Hippocampal formation (tissue), 2 donors: ENCODE measurements at places on chromosomes 6 and 20.

DNA sequence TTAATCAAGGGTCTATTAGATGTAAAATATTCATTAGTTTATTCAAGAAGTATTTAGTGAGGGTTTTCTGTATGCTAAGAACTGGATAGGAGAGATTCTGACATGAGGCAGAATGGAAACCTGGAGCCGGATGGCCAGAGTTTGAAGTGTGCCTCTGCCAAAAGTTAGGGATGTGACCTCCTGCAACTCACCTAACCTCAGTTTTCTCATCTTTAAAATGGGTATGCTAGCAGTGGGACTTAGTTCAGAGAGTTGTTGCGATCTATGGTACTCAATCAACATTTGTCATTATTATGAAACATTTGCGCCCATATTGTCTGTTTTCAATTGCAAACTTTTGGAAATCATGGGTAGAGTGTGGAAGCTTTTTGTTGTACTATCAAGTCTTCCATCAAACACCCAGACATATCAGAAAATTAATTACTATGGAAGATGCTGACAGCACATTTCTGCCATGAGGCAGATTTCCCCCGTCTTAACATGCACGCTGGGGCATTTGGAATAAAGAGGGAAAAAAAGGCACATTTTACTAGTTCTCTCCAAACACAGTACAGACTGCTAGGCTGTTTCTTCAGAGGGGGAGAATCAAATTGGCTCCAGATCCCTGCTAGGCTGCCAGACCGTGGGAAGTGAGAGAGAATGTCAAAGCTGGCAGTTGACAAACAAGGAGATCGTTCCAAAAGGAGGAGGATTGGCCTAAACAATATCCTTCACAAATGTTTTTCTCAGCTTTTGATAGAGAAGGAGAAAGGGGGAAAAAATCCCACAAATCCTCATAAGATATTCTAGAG, 205.3 kb upstream of the TSHZ2 start:
- DNase-seq, result no peak

DNA sequence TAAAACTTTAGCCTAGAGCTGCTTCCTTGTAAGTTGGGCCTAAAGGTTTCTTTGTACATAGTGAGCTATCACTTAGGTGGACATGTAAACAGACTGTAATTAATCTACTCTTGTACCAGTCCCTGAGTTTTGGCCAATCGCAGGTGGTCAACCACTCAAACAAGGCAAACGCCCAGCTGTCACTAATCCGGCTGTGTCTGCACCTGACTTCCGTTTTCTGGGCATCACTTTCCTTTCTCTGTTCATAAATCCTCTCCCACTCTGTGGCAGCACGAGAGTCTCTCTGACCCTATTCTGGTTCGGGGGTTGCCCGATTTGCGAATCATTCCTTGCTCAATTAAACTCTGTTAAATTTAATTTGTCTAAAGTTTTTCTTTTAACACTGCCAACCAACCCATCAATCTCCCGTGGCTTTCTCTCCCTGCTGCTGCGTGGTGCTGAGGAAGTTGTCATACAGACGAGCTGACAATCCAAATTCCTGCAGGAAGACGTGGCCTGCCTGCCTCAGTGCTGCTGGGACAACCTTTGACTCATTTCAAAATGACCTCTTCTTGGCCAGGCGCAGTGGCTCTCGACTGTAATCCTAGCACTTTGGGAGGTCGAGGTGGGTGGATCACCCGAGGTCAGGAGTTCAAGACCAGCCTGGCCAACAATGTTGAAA, 206.3 kb downstream of the QKI start:
- DNase-seq, result no peak

DNA sequence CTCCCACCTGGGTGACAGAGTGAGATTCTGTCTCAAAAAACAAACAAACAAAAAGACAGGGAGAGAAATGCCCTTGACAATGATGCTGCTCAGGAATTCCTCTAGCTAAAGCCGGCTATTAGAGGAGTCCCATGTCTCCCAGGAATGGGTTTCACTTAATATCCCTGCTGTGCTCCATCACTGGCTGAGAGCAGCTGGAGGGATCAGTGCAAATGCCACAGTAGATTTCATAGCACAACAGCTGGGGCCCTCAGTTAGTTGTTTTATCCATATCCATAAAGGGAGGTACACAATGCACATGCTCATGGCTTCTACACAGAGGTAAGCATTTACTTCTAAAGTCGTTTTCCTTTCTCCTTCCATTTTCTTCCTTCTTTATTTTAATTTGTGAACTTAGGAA, 742.0 kb upstream of the POU3F2 start:
- no peak for DNase-seq

GRCh38 chr20:24782301-24782700, 166.8 kb upstream of the CST7 start:
- no peak for DNase-seq

DNA sequence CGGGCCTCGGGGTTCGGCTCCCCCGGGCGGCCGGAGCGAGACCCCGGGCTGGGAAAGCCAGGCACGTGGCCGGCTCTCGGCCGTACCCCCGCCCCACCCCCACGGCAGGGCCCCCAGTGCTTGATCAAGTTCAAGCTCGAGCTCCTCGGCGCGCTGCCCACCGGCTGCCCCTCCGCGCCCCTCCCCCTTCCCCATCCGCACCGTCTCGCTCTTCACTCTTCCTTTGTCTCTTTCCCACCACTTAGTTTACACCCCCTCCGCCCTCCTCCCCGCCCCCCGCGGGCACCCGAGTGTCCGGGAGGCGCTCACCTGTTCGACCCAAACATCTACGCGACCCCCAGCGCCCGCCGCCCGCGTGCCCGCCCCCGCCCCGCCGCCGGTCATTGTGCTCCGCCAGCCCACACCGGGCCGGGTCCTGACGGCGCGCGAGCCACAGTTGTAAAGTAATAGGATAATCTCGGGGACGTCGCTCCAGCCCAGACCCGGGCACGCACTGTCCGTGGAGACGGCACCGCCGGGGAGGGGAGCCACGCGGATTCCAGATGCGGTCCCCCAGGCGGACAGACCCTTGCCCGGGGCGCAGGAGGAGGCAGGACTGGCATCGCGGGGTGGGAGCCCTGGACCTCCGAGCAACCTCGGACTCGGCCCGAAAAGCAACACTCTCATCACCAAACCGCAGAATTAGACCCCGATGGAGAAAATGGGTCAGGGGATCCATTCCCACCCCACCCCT, 100.7 kb downstream of the NOL4L start:
- DNase-seq, result no peak

DNA sequence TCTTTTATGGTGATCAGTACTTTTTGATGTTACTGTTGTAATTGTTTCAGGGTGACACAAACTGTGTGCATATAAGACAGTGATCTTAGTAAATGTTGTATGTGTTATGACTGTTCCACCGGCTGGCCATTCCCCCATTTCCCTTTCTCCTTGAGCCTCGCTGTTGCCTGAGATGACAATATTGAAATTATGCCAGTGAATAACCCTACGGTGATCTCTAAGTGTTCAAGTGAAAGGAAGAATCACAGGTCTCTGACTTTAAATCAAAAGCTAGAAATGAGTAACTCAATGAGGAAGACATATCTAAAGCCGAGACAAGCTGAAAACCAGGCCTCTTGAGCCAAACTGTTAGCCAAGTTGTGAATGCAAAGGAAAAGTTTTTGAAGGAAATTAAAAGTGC, 32.3 kb downstream of the TULP4 start:
- DNase-seq, result no peak

DNA sequence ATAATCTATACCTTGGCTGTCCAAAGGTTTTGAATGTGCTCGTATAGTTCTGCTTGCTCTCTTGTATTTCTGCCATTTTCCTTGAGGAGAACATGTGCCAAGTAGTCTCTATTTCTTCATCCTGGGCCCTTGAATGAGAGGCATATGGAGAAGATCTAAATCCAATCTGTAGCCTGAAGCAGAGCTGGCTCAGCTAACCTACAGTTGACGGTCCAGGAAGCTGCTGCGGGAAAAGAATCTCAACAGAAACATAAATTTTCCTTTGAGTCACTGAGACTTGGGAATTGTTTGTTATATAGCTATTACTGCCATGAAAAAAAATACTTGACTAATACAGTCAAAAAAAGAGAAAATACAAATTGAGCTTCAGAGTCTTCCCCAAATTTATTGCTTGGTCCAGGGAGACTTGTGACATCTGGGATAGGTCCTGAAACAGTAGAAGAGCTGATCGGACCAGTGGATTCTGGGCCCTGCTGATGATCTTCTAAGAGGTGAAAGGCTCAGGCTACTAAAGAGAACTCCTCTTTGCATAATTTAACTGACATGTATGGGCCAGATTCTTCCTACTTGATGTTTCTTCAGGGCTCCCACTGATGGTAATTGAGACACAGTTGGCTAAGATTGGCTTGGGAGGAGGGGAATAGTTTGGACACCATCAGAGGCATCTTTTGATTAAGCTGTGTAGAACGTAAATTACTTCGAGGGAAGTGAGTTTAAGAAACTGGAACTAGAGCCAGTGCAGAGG, 29.9 kb upstream of the PLCB4 start:
- no peak for DNase-seq

DNA sequence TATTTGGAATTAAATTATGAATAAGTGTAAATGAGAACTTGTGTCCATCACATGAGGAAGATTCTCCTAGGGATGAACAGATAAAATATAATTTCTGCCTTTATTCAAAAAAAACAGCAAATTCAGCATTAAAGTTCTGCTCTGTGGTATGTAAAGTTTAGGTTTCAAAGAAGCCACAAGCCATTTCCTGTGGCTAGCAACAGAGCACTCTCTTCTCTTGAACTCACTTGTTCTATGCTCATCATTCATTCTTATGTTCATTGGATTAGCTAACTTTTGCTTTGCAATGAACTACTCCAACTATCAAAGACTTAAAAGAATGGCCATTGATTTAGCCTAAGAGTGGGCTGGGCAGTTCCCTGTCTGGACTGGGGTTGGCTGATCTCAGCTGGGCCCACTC, 20.8 kb upstream of the SNRPB2 start:
- DNase-seq, result no peak

- no peak for DNase-seq
These were observed 541.7 kb upstream of the FLRT3 start for GRCh38 chr20:14879020-14879697.

- peak; percentile 77 for DNase-seq
These were observed 1.4 kb upstream of the MARCKS start for GRCh38 chr6:113855500-113856374.

DNA sequence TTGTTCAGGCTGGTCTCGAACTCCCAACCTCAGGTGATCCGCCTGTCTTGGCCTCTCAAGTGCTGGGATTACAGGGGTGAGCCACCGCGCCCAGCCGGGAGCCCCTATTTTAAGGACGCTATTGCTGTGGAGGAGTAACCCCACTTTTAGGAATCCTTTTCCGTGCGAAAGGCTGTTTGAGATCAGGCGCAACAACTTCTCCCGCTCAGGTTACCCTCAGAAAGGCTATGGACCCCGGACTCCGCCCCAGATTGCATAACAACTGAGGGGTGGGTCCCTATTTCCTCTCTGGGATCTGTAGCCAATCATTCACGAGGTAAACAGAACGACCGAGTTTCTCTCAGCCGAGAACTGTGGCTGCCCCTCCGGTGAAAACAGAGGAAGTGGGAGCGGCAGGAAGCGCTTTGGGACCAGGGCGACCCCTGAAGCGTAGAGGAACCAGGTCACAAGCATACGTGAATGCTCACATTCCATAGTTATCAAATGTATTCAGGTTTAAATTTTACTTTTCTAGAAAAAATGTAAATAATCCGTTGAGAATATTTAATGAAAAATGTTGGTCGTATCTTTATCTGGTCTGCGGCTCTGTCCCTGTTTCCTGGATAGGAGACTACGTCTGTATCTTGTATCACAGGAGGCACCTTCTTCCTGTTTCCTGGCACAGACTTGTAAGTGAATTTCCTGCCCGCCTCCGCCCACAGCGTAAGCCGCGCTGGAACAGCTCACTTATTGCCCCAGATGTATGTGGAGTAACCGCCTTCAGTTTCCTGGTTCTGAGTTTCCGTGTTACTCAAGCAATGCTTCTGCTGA, 26.8 kb downstream of the HLA-E start:
- DNase-seq, result peak; percentile 55

DNA sequence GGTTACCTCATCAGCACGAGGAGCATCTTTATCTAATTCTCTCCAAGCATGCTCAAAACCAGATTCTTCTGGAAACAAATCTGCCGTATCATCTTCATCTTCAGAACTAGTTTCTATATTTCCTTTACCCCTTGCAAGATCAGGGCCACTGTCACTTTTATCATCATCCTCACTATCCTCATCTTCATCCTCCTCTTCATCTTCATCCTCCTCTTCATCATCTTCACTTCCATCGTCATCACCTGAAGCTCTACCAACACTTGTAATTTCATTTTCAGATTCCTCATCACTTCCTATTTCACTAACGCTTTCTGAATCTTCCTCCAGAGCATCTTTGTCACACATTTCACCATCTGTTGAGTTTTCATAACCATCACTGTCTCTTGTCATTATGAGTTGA, 8.9 kb downstream of the ESF1 start:
- DNase-seq, result no peak

- no peak for DNase-seq
These were observed 101.5 kb downstream of the POPDC3 start for GRCh38 chr6:105078386-105078708.

- no peak for DNase-seq
These were observed 89.1 kb upstream of the FOXA2 start for GRCh38 chr20:22673467-22673866.

DNA sequence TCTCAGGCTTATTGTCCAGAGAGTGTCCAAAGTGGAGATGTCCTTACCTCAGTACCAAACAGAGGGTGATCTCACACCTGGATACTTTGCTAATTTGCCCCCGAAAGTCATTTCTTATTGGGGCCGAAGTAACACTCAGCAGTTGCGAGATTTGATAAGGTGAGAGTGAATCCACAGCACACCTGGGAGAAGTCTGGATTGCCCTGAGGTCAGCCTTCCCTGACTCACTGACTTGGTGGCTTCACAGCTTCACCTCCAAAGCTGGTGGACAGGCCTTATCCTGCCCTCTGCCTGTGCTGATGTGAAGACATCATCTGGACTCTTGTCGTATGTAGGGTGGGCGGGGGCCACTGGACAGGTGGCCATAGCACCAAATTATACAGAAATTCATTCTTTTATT, 101.9 kb upstream of the ARMC2 start:
- DNase-seq, result no peak

DNA sequence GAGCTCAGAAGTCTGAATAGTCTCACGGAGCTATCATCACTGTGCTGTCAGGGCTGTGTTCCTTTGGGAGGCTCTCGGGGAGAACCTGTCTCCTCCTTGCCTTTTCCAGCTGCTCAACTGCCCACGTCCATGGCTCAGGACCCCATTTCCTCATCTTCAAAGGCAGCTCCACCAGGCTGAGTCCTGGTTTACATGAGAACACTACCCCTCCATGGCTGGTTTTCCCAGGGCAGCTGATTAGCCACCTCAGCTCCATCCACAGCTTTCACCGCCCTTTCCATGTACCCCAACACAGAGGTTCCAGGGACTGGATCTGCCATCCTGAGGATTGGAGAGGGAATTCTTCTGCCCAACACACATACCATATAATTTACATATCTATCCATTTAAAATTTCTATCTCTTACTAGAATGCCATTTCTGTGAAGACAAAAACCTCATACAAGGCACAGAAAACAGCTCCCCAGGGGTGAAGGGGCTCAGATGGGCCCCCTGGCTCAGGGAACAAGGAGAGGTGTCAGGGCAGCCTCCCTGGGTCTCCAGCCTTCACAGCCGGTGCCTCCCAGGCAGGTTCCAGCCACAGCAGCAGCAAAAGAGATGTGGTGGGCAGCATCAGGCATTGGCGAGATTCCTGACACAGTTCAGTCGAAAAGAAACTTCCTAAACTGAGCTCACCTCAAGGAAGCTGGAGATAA, 2.2 kb upstream of the RAET1E start:
- DNase-seq, result no peak

GRCh38 chr20:56628873-56629463, at the start of gene TFAP2C:
TFAP2C (plus strand) TSS chr20:56629306; CDS start chr20:56629545, 239 bp downstream.
- no peak for DNase-seq
